Stimulated activated naive CD8-positive, alpha-beta T cell treated with anti-CD3 and anti-CD28 coated beads, Interleukin-15, amount 100 ng/mL, for 72 hours (primary cell): ENCODE measurements at places on chromosomes 7 and 10.

GRCh38 chr7:134367956-134368749, 51.4 kb upstream of the SLC35B4 start:
- DNase-seq: no peak

DNA sequence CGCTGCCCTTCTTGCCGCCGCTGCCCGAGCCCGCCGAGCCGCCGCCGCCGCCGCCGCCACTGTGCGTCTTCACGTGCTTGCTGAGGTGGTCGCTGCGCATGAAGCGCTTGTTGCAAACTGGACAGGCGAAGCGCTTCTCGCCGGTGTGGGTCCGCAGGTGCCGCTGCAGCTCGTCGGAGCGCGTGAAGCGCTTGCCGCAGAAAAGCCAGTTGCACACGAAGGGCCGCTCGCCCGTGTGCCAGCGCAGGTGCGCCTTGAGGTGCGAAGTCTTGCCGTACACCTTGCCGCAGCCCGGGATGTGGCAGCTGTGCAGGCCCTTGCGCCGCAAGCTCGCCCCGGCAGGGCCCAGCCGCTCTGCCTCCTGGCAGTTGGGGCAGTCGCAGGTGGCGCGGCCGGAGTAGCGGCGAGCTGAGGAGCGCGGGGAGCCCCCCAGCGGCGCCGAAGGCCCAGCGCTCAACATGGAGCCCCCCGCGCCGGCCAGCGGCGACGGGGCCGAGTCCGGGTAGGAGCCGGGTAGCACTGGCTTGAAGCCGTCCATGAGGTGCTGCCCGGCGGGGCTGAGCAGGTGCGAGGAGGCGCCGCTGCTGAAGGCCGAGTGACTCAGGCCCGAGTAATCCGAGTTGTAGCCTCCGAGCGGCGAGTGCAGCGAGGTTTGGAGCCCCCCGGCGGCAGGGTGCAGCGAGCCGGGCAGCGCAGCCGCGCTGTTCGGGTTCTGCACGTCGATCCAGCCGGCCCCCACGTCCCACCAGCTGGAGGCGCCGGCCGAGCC, 2.1 kb downstream of the SP8 start:
- DNase-seq: no peak

DNA sequence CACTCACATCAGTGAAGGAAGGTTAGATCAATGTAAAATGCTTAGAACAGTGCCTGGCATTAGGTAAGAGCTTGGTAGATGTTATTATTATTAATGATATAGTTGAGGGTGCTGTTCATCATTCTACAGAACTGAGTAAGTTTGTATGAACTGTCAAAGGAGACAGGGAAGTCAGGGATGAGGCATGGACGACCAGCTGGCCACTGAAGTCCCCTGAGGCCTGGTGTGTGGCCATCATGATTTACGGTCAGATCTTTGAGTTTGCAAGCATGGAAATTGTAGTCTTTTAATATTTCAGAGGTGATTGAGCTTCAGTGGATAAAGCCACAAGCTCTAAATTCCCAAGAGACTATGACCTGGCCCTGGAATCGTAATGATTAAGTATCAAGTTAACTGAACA, 6.9 kb downstream of the ARMC3 start:
- no peak for DNase-seq

- DNase-seq: no peak
Observed at GRCh38 chr7:20444030-20444800, 113.5 kb downstream of the ITGB8 start.

GRCh38 chr10:17179002-17179401, 22.5 kb downstream of the TRDMT1 start:
- DNase-seq: no peak

- DNase-seq: no peak
Observed at GRCh38 chr10:126128581-126128980, 232.2 kb downstream of the FANK1 start.

- DNase-seq: no peak
Observed at GRCh38 chr10:52759154-52759553, 13.4 kb downstream of the MBL2 start.

GRCh38 chr7:130909881-130910672, 176.1 kb upstream of the KLF14 start:
- peak; percentile 4 for DNase-seq

DNA sequence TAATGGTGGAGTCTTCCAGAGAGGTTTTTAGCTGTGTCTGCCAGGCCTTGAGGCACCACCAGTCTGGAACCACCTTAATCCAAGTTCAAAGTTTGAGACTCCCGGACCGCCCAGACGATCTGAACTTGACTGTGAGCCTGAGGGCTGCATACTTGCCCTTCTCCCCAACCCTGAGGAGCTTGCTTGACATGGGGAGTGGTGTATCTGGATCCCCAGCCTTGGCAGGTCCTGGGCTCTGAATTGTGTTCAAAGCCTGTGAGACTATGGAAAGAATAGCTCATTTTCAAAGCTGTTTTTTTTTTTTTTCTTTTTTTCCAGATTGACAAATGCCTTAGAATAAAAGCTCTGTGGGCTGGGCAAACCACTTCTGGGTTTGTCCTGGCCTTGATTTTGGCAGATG, 22.3 kb upstream of the CAMK1D start:
- no peak for DNase-seq

GRCh38 chr10:97676770-97677581, 10.1 kb downstream of the AVPI1 start:
- peak; percentile 28 for DNase-seq

DNA sequence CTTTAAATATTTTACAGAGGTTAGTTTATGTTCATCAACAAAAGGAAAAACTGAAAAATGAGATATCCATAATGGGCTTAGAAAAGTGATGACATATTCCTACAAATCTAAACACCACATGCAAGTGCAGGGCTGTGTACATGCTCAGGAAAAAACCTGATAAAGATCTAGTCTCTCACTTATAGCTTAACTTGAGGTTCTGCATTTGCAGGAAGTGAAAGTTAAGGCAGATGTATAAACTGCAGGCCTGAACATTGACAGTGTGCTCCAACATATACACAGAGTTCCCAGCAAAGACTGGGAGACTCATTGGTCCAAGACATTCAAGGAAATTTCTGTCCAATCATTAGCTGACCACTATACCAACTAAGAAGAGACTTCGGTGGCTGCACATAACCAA, 63.8 kb upstream of the RET start:
- no peak for DNase-seq

DNA sequence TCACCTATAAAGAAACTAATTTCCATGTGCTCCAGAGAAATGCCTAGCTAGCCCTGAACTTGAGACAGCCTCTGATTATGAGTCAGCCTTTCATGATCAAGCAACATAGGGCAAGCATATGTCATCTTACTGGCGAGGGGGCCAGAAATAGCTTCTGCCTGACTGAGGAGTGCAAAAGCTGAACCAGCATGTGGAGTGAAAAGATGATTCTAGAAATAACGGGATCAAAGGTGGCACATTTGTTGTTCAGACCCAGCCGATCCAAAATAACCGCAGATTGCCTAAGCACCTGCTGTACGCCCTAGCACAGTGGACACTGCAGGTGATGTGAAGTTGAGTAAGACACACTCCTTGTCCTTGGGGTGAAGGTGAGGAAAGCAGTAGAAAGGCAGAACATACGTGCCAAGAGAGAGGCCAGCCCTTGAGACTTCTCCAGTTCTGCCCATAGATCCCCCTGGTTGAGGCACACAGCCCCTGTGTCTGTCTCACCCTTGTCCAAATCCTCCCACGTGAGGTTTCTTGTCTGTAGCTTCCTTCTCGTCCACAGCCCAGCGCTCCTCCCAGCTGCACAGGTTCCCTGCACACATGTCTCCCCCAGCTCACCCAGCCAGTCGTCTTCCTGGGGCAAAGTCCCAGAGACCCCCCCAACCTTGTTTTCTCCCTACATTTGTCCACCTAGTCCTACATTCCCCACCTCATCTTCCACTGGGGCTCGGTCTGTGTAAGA, 2.8 kb upstream of the BCL7B start:
- no peak for DNase-seq

- no peak for DNase-seq
Observed at GRCh38 chr7:42167631-42168236, 69.3 kb downstream of the GLI3 start.

DNA sequence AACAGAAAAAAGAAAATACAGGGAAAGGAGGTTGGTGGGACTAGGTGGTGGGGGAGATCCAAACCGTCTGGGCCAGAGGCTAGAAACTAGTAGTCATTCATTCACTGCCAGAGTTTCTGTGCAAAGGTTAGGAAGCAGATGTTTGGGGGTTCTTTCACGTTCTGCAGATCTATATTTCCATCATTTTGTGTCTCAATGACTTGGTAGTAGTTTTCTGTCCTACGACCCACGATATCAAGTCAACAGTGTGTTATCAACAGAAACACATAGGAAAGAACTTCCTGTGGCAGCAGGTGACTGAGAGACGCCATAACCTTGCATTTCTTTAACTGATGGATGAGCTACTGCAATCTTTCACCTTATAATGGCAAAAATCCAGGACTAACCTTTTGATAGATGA, 1.8 kb downstream of the CEP55 start:
- no peak for DNase-seq

DNA sequence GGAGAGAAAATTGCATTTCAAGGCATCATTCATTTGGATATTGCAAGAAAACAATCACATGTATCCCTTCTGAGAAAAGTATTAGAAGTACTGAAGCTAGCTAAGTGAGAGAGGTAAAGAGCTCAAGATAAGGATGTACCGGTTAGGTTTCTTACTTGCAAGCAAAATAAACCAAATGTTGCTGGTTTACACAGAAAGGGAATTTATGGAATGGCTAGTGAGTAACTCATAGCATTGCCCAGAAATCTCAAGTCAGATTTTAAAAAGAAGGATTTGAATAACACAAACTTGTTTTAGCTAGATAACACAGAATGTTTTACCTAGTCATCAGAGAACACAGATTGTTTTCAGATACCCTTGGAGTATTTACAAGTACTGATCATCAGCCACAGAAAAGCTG, 30.6 kb downstream of the KLHL7 start:
- no peak for DNase-seq

- DNase-seq: no peak
Observed at GRCh38 chr7:76122516-76123239, 74.8 kb downstream of the MDH2 start.

DNA sequence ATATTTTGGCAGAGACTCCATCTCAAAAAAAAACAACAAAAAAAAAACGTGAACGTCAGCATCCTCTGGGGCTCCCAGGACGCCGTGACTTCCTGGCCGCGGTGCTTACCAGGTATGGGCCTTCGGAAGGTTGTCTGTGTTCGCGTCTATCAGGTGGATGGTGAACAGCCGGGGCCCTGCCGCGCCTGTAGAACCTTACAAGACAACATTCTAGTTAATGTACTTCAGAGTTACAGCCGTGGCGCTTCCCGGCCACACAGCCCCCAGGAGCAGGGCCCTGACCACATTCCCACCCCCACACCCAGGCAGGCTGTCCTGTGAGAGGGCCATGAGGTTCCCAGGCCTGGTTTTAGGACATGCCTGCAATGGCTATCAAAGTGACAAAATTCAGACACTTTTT, 111.0 kb downstream of the SMURF1 start:
- DNase-seq: no peak

DNA sequence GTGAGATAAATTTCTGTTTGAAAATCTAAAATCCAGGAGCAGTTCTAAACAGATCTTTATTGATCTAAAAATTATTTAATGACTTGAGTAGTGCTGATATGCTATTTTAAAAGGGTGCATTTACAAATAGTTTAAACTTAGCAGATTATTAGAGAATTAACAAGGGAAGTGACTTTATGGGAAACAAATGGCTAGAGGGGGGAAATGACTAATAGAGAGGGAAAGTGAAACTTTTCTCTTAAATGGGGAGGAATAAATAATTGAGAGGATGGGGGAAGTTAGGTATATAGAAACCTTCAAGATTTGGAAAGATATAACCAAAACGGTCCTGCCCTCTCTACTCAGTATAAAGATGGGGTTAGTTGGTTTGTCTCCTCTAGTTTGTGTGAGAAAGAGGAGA, 90.1 kb upstream of the ARMC3 start:
- DNase-seq: no peak

GRCh38 chr7:105364684-105365083, 24.0 kb downstream of the SRPK2 start:
- DNase-seq: no peak

DNA sequence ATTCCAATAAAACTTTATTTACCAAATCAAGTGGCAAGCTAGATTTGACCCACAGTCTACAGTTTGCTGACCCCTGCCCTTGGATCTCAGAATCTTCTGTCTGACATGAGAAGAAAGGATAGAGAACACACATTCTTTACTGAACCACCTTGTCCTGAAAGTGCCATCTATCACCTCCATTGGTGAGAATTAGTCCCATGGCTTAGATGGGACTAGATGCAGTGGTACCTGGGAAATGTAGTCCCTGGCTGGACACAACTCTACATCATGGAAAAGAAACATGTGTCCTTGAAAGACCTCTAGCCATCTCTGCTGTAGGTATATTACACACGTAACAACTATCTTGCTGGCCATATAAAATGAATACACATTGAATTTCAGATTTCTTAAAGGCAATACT, 336.2 kb downstream of the LHFPL3 start:
- no peak for DNase-seq

DNA sequence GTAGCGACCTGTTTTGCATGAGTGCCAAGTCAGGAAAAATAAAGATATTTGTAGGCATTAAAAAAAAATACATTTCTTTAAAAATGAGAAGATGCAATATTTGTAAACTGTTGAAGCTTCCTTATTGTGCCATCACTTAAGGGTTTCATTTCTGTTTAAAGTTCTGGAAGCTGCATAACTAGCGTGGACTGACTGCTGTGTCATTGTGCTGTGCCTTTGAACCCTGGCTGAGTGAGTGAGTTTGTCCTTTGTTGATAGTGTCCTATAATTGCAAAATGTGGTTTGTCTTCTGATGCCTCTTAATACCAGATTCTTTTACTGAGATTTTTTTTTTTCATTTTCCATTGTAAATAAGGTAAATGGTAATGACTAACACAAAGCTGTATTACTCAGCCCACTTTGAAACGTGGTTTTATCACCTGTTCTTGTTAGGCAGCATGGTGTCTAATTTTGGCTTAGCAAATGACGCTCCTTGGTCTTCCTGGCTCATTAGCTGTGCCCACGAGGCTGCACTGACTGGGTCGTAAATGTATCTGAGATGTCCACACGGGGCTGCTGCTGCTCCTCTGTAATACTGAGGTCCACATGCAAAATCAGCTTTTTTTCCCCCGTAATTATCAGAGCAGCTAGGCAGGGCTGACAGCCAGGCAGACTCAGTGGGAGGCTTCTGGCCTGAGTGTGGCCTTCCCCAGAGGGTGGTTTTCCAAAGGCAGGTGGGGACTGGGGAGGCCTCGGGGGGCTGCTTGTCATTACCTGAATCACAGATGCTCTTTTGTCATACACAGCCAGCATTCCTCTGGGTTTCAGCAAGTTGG, 14.8 kb downstream of the ZSCAN25 start:
- peak; percentile 79 for DNase-seq

GRCh38 chr7:81707196-81707595, 62.7 kb downstream of the HGF start:
- DNase-seq: no peak

DNA sequence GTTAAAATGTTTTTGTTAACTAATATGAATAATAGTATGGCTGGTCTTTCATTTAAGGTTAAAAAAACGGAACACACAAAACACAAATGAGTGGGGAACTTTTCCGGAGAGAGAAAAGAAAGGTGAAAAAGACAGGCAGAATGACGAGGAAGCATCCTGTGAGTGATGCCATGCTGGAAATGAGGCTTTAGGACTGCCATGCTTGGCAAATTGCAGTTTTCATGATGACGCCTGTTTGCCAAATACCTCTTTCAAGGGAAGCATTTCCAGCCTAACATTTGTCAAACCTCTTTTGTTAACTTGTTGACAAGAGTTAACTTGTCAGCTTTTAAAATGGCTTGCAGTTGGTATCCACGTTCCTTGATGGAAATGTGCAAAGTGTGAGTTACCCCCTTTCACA, 127.5 kb downstream of the RSU1 start:
- no peak for DNase-seq

GRCh38 chr7:117807676-117808075, 65.6 kb downstream of the CTTNBP2 start:
- no peak for DNase-seq
